ENCODE measurements at places on chromosomes 1 and 21.

GRCh38 chr1:152067150-152067549 lies 21.7 kb downstream of the TCHHL1 start:
- DNase-seq: no peak

DNA sequence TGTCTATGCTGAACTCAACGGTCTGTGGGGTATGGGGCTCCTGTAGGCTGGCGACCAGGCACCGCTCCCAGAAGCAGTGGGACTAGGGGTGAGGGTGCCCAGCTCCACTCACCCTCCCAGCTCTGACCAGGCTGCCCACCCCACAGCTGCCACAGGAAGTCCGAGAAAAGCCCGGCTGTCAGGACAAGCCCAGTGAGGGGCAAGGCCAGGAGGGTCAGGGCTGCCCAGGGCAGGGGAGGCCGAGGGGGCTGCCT lies 3.5 kb upstream of the TMEM52 start:
- DNase-seq: no peak

DNA sequence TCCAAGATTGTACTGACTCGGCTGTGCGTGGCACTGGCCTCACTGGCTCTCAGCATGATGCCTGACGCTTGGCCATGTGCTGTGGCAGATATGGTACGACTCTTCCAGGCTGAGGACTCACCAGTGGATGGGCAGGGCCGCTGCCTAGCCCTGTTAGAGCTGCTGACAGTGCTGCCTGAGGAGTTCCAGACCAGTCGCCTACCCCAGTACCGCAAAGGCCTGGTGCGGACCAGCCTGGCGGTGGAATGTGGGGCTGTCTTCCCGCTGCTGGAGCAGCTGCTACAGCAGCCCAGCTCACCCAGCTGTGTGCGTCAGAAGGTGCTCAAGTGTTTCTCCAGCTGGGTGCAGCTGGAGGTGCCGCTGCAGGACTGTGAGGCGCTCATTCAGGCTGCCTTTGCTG lies 2.9 kb downstream of the IPO13 start:
- DNase-seq: no peak

DNA sequence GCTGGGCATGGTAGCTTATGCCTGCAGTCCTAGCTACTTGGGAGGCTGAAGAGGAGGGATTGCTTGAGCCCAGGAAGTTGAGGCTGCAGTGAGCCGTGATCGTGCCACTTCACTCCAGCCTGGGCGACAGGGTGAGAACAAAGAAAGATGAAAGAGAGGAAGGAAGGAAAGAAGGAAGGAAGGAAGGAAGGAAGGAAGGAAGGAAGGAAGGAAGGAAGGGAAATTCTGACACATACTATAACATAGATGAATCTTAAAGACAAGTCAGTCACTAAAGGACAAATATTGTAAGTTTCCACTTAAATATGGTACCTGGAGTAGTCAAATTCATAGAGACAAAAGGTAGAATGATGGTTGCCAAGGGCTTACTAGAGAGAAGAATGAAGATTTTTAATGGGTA lies 108.0 kb upstream of the CACHD1 start:
- no peak for DNase-seq

DNA sequence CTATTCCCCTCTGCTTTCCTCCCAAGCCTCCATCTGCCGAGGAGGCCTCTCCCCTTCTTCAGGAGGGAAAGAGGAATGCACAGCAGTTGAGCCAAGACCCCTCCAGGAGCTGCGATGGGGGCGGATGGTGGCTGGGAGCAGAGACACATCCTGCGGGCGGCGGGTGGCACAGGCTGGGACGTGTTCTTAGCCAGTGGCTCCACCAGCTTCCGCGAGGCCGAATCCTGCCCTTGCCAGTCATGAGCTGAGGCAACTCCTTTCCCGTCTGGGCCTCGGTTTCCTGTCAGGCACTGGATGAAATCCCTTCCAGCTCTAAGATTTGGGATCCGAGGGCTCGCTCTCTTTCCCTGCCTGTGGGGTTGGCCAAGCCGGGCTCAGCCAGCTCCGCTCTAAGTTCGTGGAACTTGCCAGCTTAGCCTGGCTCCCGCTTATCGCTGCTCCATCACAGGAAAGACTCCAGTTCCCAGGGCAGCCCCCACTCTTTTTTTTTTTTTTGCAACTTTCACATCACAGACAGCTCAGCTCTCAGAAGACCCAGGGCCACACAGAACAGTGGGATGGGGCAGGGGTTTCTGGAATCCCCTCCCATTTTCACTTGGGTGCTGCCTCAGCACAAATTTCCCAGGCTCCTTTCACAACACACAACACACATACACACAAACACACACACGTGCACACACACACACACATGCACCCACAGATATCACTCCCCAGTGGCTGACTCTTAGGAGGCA lies 506 bp downstream of the MYOM3 start:
- DNase-seq: no peak

DNA sequence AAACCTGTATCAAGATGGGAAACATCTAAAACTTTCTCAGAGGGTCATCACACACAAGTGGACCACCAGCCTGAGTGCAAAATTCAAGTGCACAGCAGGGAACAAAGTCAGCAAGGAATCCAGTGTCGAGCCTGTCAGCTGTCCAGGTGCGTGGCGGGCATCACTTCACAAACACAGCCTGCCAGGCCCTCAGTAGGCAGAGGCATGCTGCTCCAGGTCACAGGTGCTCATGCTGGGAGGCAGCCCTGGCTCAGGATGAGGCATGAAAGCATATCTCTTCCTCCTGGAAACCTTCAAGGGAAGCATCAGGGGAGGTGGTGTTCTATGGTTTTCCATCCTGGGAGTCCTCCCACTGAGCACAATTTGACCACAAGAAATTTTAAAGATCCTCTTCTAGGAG lies 6.3 kb downstream of the CD2 start:
- no peak for DNase-seq

DNA sequence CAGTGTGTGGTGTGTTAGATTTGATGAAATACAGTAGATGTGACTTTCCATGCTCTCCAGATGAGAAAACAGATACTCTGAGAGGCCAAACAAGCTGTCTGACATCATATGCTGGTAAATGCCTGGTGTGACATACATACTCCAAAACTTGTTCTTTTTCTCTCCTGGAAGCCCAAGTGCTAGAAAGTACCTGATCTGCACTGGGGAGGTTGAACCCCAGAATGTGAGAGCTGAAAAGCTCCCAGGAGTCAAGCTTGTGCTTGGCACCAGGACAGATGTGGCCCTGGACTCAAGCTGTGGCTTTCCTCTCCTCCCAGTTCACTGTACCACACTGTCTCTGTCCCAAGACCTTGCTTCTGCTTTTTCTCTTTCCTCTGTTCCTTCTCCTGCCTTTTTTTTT lies 389.0 kb upstream of the USP24 start:
- DNase-seq: no peak

DNA sequence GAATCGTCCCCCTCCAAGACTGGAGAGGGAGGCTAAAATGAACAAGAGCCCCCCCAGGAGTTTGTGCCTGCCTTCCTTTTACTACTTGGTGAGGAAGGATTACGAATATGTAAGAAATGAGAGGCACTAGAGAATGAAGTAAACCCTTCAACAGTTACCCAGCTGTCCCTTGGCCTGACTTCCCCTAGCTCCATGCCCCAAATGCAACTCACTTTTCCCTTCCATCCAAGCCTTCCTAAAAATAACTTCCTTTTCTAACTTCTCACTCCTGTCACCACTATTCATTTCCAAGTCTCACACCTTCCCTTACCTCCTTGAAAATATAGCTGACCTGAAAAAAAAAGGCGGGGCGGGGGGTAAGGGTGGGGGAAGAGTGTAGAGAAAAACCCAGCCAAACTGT lies 96.6 kb upstream of the HNRNPU start:
- DNase-seq: no peak

GRCh38 chr1:210293171-210293607 lies 35.5 kb upstream of the HHAT start:
- DNase-seq: no peak

GRCh38 chr1:152440635-152441471 lies 26.8 kb upstream of the CRNN start:
- DNase-seq: peak; percentile 44

GRCh38 chr1:43975249-43975961 lies 645 bp downstream of the ATP6V0B start:
- no peak for DNase-seq

- no peak for DNase-seq
These were observed 765 bp upstream of the BMP8A start for GRCh38 chr1:39490596-39491145.

DNA sequence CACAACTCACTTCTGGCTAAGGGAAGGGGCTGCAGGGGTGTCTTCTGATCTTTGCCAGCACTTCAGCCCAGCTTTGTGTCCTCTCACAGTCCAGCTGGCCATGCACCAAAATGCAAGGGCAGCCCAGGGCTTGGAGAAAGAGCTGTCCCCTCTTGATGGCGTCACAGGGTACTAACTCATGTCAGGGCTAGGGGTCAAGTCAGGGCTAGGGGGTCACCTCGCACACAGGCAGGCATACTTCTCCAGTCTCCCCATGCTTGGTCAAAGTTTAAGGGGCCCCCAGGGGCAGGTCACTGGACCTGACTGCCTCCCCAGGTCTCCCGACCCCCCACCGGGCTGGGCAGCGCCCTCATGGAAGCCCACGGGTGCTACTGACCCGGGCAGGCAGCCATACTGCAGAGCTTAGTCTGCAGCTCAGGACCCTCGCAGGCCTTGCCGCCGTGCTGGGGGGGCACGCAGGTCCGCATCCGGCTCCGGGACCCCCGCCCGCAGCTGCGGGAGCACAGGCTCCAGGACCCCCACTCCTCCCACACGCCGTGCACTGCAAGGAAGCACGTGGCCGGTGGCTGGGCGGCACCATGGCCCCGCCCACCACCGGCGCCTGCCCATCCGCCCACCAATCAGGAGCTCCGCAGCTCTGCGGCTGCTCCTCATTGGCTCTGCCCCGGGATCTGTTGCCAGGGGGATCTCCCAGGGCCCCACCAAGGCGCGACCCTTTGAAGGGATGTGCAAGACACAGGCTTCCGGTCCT lies 21.5 kb downstream of the ADGRB2 start:
- DNase-seq: no peak

GRCh38 chr1:207941665-207942064 lies 30.7 kb upstream of the CD34 start:
- no peak for DNase-seq

DNA sequence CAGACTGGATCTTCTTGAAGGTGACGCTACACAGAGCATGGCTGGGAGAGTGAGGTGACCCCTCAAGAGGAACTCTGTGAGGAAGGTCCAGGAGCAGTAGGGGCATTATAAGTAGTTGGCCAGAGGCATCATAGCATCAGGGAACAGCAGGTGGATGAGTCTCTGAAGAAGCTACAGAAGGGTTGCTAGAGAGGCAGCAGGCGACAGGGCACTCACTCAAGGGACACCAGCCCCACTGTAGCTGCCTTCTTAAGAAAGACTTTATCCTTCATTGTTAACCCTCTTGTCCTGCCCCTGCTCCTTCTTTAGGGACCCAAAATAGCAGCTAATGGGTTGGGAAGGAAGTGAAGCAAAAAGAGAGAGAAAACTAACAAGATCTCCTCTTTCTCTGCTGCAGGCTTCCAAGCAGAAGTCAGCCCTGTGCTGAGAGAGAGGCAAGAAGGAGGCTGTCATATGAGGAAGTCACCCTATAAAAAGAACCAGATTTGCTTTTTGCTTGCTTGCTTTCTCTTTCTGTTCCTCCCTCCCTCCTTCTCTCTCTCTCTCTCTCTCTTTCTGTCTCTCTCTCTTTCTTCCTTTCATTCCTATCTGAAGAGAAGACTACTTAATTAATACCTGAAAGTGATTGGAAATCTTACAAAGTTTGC lies 7.7 kb upstream of the CD5L start:
- no peak for DNase-seq

DNA sequence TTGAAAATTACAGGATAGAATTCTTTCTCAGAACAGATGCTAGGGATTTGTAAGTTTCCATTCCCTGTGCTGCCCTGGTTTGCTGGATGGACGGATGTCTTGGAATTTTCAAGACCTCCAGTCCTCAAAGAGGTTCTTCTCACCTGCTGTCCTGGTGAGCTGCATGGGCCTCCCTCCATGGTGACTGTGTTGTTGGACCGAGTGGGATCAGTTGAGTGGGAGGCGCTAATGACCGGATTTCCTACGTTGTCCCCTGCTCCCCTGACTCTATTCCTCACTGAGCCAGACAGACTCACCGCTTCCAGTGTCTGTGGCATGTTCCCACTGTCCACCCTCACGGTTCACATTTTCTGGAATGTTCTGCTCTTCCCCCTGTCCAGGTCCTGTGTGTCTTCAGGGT lies 229.8 kb downstream of the CAMTA1 start:
- DNase-seq: no peak

- DNase-seq: no peak
These were observed 297.5 kb downstream of the HHIPL2 start for GRCh38 chr1:222250376-222250775.

GRCh38 chr1:172083191-172083590 lies 241.9 kb downstream of the DNM3 start:
- DNase-seq: no peak

- DNase-seq: no peak
These were observed 57.7 kb downstream of the ZC3H11B start for GRCh38 chr1:219555031-219555692.

GRCh38 chr1:100971021-100971420 lies 54.6 kb downstream of the DPH5 start:
- no peak for DNase-seq

GRCh38 chr1:94803517-94804441 lies 16.4 kb upstream of the SLC44A3 start:
- DNase-seq: no peak

- DNase-seq: no peak
These were observed 132.1 kb downstream of the RHOU start for GRCh38 chr1:228867108-228867950.

DNA sequence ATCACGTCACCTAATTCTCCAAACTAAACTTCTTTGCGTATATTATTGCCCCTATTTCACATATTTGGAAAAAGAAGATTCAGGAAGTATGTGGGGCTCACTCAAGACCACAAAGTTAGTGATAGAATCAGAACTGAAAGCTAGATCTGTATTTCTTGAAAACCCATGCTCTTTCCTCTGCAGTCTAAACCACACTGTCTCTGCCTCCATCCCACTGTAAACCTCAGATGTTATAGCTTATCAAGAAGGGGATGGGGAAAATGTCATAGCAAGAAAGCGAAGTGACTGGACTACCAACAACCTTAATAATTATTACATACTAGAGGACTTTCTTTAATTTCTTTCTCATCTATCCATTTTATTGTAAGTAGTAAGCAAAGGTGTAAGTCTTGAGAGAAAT lies 257.7 kb upstream of the SGIP1 start:
- DNase-seq: no peak

- no peak for DNase-seq
These were observed 31.7 kb downstream of the EIF2D start for GRCh38 chr1:206580438-206581113.

DNA sequence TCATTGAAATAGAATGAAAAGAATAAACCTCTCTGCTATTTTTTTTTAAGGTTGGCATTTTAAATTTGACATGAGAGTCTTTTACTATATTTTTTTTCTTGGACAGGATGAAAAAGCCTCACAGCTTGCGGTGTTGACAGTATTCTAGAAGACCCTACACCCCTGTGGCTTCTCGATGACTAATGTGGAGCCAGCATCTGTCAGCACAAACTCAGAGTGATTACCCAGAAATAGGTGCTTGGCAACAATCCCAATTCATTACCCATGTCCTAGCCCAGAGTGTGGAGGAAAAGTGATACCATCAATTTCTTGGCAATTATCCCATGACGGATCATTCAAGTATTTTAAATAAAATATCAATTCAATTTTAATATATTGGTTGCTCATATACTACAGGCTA lies 186.8 kb upstream of the MAP1LC3C start:
- DNase-seq: no peak

- DNase-seq: no peak
These were observed 10.2 kb downstream of the CD55 start for GRCh38 chr1:207331354-207332313.

Data from activated CD4-positive, CD25-positive, alpha-beta regulatory T cell treated with anti-CD3 and anti-CD28 coated beads, Interleukin-2, amount 50 U/mL, for 16 hours (primary cell).